LHCN-M2 (cell line): ENCODE measurements at places on chromosomes 7 and 10. TPM values are rescaled to one million over a fixed set of nuclear protein-coding genes. Genes with fewer than 3 reads are reported as not detected.
A peak's percentile ranks its signal among the peaks of the same experiment; 100 is the strongest.

- DNase-seq = no peak
Observed at GRCh38 chr10:110218632-110219031, 11.2 kb downstream of the MXI1 start.

- no peak for DNase-seq
Observed at GRCh38 chr10:81116201-81116600, 578.5 kb downstream of the SH2D4B start.

- no peak for DNase-seq
Observed at GRCh38 chr10:983971-984655, 4.1 kb upstream of the GTPBP4 start.

The SLC13A1 gene
- not detected in 2 replicates for total RNA-seq

The FZD1 gene
- 48.3 and 58.5 TPM in 2 replicates for total RNA-seq

The ASIC3 gene
- 0.19 and 2.2 TPM in 2 replicates for total RNA-seq

DNA sequence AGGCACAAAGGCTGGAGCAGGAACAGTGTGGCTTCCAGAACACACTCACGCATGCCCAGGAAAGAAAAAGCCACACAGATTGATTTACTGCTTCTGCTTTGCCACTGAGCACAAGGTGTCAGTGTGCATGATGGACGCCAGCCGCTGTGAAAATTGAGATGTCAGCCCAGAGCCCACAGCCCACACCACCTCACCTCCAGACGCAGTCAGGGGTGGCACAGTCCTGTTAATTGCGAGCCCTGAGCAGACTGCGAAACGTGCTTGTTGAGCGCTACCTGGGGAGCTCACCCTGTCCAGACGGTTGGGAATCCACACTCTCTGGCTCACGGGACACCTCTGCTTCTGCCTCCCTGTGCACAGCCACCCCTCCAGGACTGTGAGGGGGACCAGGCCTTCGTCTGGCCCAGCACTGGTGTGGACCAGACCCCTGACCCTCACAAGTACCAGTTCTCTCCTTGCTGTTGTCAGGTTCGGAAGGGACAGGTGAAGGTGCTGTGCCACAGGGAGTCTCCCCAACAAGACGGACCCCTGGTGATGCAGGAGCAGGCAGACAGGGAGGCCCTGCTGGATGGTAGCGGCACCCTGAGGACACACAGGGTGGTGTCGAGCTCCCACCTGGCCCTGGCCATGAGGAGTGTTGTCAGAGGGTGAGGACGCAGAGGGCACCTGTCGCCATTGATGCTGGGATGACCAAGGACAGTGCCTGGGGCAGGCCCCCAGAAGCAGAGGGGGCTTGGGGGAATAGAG, 15.3 kb downstream of the RASGEF1A start:
- DNase-seq = no peak

DNA sequence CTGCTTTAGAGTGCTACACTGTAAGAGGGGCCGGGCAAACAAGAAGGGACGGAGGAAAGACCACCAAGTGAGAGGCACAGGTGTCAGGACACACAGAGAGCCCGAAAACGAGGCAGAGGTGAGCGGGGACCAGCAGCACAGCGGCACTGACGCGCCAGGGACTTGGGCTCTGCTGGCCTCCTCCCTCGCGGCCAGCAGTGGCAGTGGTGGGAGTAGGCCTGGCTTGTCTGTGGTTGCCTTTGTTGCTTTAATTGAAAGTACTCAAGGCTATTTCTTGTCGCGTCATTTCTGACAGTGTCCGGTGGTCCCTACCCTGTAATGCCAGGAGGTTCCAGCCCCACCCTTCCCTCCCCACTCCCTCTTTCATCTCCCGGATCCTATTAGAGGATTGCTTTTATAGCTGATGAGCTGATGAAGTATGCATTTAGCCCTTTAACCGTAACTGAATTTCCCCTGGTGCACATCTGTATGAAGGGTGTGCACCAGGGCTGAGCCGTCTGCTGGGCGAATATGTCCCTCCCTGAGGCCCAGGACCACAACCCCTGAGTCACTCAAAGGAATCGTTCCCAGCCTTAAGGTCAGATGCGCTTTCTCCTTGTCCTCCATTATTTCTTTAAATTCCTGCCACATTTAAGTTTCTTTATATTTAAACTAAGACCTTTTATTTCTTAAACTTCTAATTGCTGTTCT, 39.5 kb upstream of the FAM20C start:
- no peak for DNase-seq

DNA sequence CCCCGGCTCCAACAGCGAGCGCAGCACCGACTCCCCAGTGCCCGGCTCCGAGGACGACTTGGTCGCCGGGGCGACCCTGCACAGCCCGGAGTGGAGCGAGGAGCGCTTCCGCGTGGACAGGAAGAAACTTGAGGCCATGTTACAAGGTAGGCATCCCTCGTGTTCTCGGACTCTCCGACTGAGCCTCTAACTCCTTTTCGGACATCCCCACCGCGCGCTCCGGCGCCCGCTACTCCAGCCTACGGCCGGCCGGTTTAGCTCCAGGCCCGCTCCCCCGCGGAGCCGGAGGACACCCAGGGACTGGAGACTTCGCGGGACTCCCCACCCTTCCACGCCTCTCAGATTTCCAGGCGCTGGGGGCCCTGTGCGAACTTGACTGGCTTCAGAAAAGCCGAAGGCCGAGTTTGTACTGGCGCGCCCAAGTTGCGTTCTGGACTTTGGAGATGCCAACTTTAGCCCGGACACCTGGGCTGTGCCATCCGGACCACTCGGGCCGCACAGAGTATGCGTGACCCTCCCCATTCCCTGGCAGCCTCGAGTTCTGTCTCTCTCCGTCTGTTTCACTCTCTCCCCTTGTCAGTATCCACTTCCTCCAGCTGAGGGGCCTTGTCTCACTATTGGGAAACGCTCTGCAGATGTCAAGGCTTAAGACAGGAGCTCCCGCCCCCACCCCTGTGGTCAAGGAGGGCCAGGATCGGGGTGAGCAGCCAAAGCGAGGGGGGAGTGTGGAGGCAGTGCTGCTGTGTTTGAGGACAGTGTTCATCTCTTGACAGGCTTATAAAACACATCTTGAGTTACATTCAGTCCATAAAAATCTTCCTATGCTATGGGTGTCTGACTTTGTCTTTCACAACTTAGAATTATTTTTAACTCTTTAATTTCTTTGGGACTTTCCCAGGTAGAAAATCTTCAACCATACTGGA, 777 bp downstream of the BICC1 start:
- peak; percentile 77 for DNase-seq

DNA sequence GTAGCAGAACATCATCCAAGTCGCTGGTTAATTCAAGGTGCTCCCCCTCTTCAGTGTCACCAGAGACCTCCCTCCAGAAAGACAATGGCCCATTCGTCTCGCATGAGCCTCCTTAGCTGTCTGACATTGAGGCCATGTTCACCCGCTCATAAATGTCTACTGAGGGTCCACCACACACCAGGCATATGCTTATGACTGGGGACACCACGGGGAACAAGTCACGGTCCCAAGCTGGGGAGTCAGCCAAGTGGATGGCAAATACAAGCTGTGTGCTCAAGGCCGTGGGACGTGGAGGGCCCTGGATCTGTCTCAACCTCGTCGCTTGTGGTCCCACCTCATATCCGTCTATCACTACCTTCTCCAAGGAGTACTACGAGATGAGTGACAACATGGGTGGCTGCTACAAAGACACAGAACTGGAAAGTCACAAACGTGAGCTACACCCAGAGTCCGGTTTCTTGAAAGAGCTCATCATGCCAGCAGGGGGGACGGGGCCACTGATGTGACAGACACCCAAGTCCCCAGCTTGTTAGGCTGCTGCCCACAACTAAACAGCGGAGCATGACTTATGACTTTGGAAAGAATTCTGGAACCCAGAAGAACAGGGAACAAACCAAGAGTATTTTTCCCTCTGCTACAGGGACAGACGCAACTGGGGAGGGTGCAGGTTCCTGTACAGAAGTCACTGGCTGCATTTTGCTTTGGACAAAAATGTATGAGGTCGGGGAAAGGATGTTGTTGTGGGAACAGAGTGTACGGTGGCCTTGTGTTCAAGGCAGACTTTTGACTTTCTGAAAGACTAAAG, 189.6 kb downstream of the COBL start:
- DNase-seq = no peak

DNA sequence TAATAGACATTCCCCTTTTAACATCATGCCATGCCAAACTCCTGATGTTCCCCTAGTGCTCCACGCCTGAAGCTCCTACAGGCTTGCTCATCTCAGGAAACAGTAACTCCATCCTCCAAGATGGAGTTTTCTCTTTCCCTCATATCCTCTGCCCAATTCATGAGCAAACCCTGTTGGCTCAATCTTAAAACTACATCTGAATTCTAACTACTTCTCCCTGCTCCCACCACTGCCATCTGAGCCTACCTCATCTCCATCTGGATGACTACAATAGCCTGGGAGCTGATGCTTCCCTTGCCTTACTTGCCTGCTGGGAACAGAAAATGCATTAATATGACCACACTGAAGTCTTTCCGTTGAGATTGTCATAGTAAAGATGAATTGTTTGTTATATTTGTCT, 271.7 kb upstream of the MKLN1 start:
- no peak for DNase-seq

DNA sequence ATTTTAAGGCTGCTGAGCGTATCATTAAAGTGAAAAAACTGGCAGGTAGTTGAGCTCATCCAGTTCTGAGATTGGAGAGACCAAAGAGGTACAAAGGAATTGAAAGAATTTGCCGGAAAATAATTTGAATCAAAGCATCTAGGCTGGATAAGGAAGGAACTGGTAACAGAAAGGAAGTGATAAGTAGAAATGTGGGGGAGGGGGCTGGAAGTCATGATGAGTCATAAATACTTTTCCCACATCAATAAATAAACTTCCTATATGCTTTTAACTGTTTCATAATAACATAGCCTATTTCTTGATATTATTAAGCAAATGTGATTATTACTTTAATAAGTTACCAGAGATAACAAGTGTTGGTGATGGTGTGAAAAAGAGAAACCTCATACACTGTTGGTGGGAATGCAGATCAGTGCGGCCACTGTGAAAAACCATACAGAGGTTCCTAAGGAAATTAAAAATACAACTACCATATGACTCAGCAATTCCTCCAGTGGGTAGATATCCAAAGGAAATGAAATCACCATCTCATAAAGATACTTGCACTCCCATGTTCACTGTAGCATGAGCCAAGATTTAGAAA, 27.0 kb downstream of the ZNF438 start:
- peak; percentile 76 for DNase-seq

The CPA2 gene
- not detected in 2 replicates for total RNA-seq

DNA sequence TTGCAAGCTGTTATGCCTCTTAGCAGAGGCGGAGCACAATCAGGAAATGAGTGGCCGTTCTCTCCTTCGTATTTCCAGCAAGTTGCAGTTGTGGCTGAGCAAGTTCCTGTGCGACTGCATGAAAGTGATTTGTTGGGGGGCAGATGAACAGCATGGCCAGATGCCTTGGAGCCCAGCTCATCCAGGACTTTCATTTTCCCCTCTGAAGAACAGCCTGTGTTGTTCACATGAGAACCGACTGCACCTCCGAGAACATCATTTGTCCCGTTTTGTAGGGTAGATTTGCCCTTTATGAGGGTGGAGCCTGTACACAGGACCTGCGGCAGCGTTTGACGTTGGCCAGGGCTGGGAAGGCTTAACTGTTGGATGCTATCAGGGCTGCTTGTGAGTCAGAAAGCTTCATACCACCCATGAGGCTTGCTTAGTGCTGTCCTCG, 4.4 kb downstream of the BAG3 start:
- DNase-seq = peak; percentile 81

GRCh38 chr10:35386594-35387174, 50.4 kb downstream of the CCNY start:
- no peak for DNase-seq

The TCF7L2 gene
- total RNA-seq = 2.9 and 3.4 TPM in 2 replicates

GRCh38 chr10:93872375-93873158, 21.2 kb upstream of the SLC35G1 start:
- DNase-seq = no peak

The FAM237B gene
- total RNA-seq = not detected in 2 replicates

The LFNG gene
- 15.2 and 15.7 TPM in 2 replicates for total RNA-seq
